Neural cell (in vitro differentiated cells): ENCODE measurements at places on chromosomes 2 and 18. TPM values are rescaled to one million over a fixed set of nuclear protein-coding genes. Genes with fewer than 3 reads are reported as not detected.

The FTCDNL1 gene
- polyA plus RNA-seq = not detected in 2 replicates

The SPRED2 gene
- 5.3 and 5.4 TPM in 2 replicates for polyA plus RNA-seq

The SKOR2 gene
- polyA plus RNA-seq = not detected in 2 replicates

The IWS1 gene
- 39.2 and 49.3 TPM in 2 replicates for polyA plus RNA-seq

The CRYGD gene
- polyA plus RNA-seq = not detected in 2 replicates

The ELAC1 gene
- 20.6 and 23.0 TPM in 2 replicates for polyA plus RNA-seq

The ANKRD36 gene
- polyA plus RNA-seq = 72.8 and 81.5 TPM in 2 replicates

The REG1B gene
- not detected in 2 replicates for polyA plus RNA-seq

The CABYR gene
- polyA plus RNA-seq = 4.6 and 6.9 TPM in 2 replicates

The CASP10 gene
- not detected in 2 replicates for polyA plus RNA-seq

The NFATC1 gene
- polyA plus RNA-seq = 0.37 TPM in 1 of 2 replicates, not detected in the other

The CAPN13 gene
- polyA plus RNA-seq = not detected in 2 replicates

The IL1F10 gene
- polyA plus RNA-seq = not detected in 2 replicates
